ENCODE measurements at places on chromosomes 4 and X.

DNA sequence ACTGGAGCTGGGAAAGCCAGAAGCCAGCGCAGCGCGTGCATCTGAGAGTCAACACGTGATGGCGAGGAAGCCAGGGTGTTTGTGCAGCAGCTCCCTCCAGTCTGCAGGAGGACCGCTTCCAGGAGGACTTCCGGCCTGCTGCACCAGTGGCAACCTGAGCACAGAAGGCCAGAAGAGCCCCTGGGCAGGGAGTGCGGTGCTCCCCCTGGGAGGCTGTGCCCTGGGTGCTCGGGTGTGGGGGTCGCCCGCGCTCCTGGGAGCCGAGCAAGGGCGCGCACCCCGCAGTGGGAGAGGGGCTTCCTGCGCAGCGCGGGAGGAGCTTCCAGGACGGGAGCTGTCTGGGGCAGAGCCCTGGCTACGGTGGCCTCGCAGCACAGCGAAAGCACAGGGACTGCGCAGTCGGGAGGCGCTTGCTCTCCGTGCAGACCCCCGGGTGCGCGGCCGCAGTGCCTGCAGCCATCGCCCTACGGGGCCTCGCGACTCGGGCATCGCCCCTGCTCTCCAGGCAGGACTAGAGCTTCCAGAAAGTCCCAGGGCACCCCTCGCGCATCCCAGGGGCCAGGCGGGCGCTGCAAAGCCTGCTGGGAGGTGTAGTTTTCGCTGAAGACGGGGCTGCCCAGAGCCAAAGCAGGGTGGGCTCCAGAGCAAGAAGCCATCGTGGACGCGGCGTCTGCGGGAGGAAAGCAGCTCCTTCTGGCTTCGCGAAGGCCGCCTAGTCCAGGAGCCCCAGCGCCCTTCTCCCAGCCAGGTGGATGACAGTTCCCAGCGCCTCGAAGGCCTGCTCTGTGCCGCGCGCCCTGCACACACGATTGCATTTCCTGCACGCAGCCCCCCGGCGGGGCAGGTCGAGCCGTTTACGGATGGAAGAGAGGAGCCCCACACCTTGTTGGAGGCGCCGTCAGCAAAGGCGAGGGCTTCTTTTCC lies 24.1 kb upstream of the WFS1 start:
- no peak for DNase-seq

GRCh38 chrX:134624046-134624430 lies 34.2 kb downstream of the PLAC1 start:
- no peak for DNase-seq

DNA sequence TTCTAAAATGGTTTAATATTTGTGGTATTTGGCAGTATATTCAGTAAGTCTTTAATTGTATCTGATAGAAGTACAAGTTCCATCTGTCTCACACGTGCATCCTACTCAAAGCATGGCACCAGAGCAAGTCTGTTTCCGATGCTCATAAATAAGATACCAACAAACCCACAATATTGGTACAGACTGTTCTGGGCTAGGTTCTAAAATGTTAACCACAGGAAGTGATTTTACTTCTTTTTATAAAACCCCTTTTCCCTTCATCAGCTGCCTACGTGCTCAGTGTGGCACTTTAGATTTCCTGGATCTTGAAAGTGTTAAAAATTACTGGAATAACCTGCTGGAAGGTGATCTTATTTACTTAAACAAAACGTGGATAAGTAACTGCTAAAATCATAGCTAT lies 165.1 kb downstream of the CFAP299 start:
- no peak for DNase-seq

- no peak for DNase-seq
Observed at GRCh38 chr4:130043732-130044160, 947.8 kb downstream of the C4orf33 start.

DNA sequence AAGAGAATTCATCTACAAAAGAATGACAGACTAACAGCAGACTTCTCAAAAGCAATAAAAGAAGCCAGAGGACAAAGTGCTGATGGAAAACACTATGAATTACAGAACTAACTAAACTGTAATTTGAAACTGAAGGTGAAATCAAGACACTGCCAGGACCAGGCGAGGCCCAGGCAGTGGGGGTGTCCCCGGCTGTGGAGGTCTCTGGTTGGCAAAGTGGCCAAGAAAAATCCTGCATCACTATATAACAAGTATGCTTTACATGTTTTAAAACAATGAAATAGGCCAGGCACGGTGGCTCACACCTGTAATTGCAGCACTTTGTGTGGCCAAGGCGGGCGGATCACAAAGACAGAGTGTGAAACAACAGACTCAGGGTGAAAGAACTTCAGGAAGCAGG lies 32.9 kb downstream of the CHM start:
- peak; percentile 0 for DNase-seq

- no peak for DNase-seq
Observed at GRCh38 chr4:118317691-118318090, 35.1 kb downstream of the PRSS12 start.

- DNase-seq: no peak
Observed at GRCh38 chr4:91113130-91113706, 986.0 kb downstream of the CCSER1 start.

- no peak for DNase-seq
Observed at GRCh38 chr4:108620933-108621905, 843 bp downstream of the RPL34 start.

GRCh38 chrX:123188081-123188480 lies 4.0 kb downstream of the GRIA3 start:
- no peak for DNase-seq

DNA sequence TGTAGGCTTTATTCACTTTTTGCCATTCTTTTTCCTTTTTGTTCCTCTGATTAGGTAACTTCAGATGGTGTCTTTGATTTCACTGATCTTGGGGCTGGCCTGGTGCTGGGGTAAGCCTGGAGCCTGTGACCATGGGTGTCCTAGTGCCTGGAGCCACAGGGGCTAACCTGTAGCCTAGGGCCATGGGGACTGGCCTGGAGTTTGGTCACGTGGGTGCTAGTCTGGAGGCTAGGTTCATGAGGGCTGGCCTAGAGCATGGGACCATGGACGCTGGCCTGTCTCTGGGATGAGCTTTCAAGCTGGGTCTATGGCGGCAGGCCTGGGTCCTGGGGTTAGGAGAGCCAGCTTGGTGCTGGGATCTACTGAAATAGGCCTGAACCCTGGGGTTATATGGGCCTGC lies 32.2 kb upstream of the ALG13 start:
- no peak for DNase-seq

- DNase-seq: peak; percentile 25
Observed at GRCh38 chr4:36385951-36386571, 104.6 kb downstream of the DTHD1 start.

DNA sequence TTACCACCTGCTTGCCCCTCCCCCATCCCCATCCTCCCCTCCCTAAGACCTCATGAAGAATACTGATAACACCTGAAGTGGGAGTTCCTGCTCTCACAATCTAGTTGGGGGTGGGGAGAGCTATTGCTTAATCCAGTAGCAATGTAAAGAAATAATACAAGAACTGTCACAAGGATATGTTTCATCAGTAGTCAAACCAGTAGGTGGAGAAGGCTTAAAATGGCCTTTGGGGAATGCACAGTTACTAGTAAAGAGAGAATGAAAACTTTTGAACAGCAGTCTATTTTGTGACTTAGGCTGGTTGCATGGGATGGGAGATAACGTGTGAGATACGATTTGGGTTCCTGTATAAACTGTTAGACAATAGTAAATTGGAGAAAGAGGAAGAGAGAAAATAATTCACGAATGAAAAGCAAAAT lies 6.0 kb downstream of the GALNT7 start:
- DNase-seq: no peak

GRCh38 chr4:141654098-141654497 lies 17.7 kb downstream of the IL15 start:
- no peak for DNase-seq
